CD4-positive, alpha-beta T cell (primary cell): ENCODE measurements at places on chromosomes 7 and 10.

DNA sequence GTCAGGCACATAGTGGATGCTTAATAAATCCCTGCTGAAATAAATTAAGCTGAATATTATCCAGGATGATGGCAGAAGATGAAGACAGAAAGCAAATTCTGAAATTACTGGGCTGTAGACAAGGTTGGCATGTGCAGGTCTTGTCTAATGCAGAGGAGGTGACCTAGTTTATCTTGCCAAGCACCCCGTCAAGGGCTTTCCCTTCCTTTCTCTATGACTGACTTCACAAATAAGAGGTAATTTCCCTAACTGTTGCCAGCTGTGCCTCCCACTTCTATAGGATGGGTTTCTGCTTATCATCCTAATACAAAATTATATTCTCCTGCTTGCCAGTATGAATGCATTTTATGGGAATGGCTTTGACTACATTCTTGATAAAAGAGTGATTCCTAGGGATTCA lies 38.0 kb downstream of the LHFPL3 start:
- no peak for DNase-seq

DNA sequence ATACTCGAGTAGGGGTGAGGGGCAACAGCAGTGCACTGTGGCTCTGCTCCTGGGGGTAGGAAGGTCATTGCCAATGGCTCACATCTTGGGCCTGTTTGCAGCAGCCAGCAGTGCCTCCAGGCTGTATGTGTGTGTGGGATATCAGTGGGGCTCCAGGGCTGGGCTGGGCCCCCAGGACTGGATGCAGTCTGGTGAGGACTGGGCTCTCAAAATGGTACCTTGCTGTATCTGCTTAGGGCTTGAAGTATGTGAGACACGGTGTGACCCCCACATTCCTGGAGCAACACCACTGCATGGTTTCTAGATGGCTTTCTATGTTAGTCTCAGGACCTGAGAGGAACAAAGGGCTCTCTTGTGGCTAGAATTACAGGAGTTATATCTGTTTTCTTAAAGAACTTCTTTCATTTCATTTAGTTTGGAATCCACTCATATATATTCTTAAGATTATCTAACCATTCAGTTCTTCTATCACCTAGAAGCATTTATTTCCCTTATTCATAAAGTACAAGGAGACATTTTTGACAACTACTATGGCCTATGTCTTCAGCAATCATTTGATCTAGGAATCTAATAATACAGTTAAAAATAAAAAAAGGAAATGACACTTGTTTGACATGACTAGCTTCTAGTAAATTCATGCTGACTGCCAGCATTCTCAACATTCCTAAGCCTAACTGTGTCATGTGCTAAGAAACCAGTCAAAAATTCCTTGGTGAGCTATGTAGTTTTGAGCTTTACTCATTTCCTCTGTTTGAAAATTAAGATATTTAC lies 443.2 kb upstream of the SEMA3A start:
- DNase-seq, result no peak

- DNase-seq, result no peak
These were observed 52.2 kb downstream of the GPAM start for GRCh38 chr10:112131346-112131745.

GRCh38 chr7:48279420-48279819 lies 108.2 kb downstream of the ABCA13 start:
- DNase-seq, result no peak

GRCh38 chr10:43197834-43198681 lies 59.8 kb downstream of the CSGALNACT2 start:
- DNase-seq, result no peak

DNA sequence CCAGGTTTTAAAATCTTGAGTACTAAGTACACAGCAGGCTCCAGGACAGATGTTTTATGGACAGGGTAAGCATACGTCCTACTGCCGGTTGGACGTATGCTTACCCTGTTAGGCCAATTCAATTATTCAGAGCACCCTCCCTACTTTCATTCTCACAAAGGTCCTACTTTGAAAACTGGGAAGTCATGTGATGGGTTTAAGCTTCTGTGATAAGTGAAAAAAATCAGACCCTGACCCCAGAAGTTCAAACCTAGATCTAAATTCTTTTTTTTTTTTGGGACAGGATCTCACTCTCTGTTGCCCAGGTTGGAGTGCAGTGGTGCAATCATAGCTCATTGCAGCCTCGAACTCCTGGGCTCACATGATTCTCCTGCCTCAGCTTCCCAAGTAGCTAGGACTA lies 55.2 kb downstream of the HIPK2 start:
- DNase-seq, result no peak

DNA sequence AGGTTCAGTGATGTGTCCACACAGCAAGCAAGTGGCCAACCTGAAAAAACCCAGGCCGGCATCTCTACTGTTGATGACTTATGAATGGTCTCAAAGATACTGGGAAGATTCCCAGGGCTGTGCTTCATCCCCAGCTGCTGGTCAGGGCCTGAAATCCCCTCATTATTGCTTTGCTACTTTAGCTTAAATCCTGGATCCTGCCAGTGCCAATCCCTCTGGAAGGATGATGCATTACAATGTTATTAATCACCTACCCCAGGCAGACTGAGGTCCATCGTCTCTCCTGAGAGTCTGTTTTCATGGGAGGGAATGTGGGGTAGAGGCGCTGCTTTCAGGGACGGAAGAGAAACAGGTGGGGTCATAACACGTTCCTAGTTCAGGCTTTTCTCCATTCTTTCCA lies 371.6 kb downstream of the RPS24 start:
- no peak for DNase-seq
